Stimulated activated CD4-positive, alpha-beta T cell treated with anti-CD3 and anti-CD28 coated beads, Interleukin-12 subunit alpha, Interleukin-12 subunit beta, amount 100 ng/mL, for 24 hours (primary cell): ENCODE measurements at places on chromosomes 4 and X.

GRCh38 chr4:152577708-152578396 is 42.0 kb upstream of the FBXW7 start:
- no peak for DNase-seq

DNA sequence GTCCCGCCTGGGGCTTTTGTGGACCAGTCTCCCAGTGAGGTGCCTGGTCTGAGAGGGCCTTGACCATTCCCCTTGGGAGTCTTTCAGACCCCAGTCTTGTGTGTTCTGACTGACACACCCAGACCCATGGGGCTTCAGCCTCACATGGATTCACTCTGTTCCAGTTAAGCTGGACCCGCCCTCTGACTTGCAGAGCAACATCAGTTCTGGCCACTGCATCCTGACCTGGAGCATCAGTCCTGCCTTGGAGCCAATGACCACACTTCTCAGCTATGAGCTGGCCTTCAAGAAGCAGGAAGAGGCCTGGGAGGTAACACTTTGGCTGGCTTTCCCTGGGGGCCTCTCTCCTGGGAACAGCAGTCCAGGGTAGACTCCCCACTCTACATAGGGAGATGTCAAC is 6.8 kb downstream of the IL9R start:
- no peak for DNase-seq

GRCh38 chr4:97150966-97151365 is 992.3 kb downstream of the STPG2 start:
- no peak for DNase-seq

DNA sequence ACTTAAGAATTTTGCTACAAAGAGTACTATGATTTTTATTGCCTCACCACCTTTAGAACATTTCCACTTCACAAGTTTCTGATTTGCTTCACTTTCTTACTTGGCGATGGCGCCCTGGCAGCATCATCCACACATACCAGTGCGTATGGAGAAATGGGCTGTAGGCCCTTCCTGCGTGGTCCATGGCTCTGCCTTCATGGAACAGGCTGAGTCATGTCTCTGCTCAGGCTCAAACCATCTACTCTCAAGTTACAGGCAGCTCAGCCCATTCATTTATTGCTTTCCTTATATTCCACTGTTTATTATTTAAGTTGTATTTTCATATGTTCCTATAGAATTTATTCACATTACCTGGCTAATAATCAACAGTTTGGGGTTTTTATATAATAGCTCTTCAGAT is 21.1 kb downstream of the CASP3 start:
- DNase-seq: no peak

DNA sequence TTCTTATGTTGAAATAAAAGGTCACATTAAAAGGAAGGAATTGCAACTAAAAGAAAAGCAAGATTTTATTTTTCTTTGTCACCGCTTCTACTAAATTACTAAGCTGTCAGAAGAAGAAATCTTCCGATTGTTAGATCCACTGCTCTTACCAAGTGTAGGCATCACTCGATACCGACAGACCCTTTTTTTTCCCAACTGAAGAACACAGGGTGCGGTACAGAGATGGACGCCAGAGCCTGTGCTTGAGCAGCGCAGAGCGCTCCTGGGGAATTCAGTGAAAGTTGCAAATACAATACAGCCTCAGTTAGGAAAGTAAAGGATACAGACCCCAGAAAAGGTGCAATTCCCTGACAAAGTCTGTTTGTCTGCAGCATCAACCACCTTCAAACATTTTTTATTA is 94.9 kb upstream of the WDR17 start:
- no peak for DNase-seq

DNA sequence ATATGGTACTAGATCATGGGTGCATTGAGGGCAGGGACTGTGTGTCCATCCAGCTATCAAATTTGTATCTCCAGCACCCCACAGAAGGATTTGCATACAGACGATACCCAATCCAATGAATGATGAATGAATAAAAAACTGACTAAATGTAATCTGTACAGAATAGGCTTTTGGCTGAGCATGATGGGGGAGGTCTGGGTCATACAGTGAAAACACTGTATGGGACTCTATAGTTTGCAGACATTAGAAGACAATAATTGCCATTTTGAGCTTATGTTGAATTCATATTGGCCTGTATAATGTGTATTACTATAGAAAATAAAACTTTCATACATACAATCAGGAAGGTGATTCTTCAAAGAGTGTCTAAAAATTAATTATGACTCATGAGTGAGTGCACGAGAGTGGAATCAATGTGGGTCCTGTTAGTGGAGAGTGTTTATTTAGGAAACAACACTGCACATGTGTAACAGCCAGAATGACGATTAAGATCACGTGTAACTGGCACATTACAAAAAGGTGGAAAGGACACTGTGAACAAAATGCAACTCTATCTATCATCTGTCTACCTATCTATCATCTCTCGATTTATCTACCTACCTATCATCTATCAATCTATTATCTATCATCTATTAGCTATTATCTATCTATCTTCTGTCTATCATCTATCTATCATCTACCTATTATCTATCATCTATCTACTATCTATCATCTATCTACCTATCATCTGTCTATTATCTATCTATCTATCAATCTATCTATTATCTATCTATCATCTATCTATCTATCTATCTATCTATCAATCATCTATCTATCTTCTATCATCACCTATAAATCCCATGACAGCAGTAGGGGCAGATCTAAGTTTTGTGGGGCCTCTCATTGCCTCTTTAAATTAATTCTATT is 201.3 kb downstream of the PTTG2 start:
- DNase-seq: no peak

- DNase-seq: no peak
These were observed 8.6 kb upstream of the TSPAN7 start for GRCh38 chrX:38552721-38553120.

- DNase-seq: no peak
These were observed 136.2 kb downstream of the EVC2 start for GRCh38 chr4:5572114-5572513.

DNA sequence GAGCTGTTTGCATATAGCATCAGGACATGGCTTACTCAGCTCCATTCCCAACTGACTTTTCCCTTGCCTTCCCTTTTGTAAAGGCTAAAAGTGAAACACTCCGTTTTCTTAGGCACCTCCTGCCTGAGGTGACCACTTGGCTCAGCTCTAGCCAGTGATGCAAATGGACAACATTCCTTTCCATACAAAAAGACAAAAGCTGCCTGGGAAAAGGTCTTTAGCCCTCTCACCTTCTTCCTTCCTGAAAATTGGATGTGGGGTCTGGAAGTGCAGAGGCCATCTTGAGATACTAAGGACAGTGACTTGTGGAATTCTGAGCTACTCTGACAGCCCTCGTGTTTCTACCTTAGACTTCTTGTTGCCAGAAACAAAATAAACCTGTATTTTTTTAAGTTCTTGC is 27.7 kb upstream of the SFRP2 start:
- DNase-seq: no peak

- DNase-seq: no peak
These were observed 10.0 kb upstream of the AFF1 start for GRCh38 chr4:86924811-86925210.
